ENCODE measurements at places on chromosomes 11 and 22.
A peak's percentile ranks its signal among the peaks of the same experiment; 100 is the strongest.

DNA sequence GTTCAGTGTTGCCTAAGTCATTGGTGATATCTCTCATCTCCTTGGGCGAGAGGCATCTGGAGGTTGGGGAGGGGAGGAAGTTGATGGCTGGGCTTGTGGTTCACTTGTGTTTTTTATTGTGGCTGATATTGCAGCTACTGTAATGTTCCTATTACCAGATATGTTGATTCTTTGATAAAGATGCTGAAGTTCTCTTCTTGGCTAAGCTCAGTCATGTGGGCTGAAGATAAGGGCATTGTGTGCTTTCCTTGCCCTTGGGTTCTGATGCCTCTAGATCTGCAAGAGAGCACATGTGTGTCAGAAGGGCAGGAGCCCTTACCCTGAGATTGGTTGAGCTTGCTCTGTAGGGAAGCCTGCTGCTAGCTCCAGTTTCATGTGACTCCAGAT lies 12.0 kb downstream of the STX3 start:
- no peaks in the 10 kb centered on the region for H3K27me3 ChIP-seq
- no peak overlapping the region for H3K27ac ChIP-seq
- H3K4me1 ChIP-seq = peaks cover 56% of the 10 kb centered on the region
- no peak overlapping the region for H3K4me3 ChIP-seq
- no peak for DNase-seq
- no peaks in the 10 kb centered on the region for H3K36me3 ChIP-seq

GRCh38 chr11:2940921-2941821 lies 12.0 kb upstream of the PHLDA2 start:
- no peak overlapping the region for H3K27ac ChIP-seq
- H3K4me1 ChIP-seq = peaks cover 43% of the 10 kb centered on the region
- DNase-seq = no peak

GRCh38 chr22:22088658-22089458 lies 106.3 kb upstream of the TOP3B start:
- no peak overlapping the region for H3K4me3 ChIP-seq
- H3K27me3 ChIP-seq = peaks cover 16% of the 10 kb centered on the region
- no peaks in the 10 kb centered on the region for H3K36me3 ChIP-seq
- no peaks in the 10 kb centered on the region for H3K4me1 ChIP-seq

GRCh38 chr11:71404209-71404608 lies 44.0 kb downstream of the DHCR7 start:
- no peaks in the 10 kb centered on the region for H3K4me1 ChIP-seq
- no peaks in the 10 kb centered on the region for H3K36me3 ChIP-seq
- no peak overlapping the region for H3K27ac ChIP-seq
- no peaks in the 10 kb centered on the region for H3K27me3 ChIP-seq
- H3K4me3 ChIP-seq = no peak overlapping the region

DNA sequence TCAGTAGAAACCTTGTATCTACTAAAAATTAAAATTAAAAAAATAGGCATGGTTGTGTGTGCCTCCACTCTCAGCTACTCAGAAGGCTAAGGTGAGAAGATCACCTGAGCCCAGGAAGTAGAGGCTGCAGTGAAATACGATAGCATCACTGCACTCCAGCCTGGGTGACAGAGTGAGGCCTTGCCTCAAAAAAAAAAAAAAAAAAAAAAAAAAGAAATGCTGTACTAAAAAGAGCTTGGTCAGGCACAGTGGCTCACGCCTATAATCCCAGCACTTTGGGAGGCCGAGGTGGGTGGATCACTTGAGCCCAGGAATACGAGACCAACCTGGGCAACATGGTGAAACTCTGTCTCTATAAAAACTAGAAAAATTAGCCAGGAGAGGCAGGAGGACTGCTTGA lies 36.5 kb downstream of the SBF2 start:
- H3K27me3 ChIP-seq = no peaks in the 10 kb centered on the region
- H3K36me3 ChIP-seq = no peaks in the 10 kb centered on the region
- no peaks in the 10 kb centered on the region for H3K4me1 ChIP-seq
- no peak overlapping the region for H3K4me3 ChIP-seq
- DNase-seq = no peak

GRCh38 chr11:101870510-101870909 lies 44.3 kb upstream of the CEP126 start:
- H3K36me3 ChIP-seq = no peaks in the 10 kb centered on the region
- H3K27ac ChIP-seq = no peak overlapping the region
- no peaks in the 10 kb centered on the region for H3K4me1 ChIP-seq
- no peak overlapping the region for H3K4me3 ChIP-seq
- no peaks in the 10 kb centered on the region for H3K27me3 ChIP-seq

- H3K27me3 ChIP-seq = peaks cover 6% of the 10 kb centered on the region
- peak overlapping the region; percentile 90 for H3K27ac ChIP-seq
- no peak for DNase-seq
- H3K36me3 ChIP-seq = peaks cover 40% of the 10 kb centered on the region
- H3K4me1 ChIP-seq = peaks cover 69% of the 10 kb centered on the region
Observed at GRCh38 chr11:45917286-45917622, 423 bp downstream of the PEX16 start.

- no peak overlapping the region for H3K4me3 ChIP-seq
- H3K36me3 ChIP-seq = no peaks in the 10 kb centered on the region
- DNase-seq = no peak
- no peaks in the 10 kb centered on the region for H3K4me1 ChIP-seq
- H3K27ac ChIP-seq = no peak overlapping the region
Observed at GRCh38 chr11:111372538-111372937, 6.5 kb downstream of the POU2AF1 start.
